T-helper 2 cell treated with Interferon-gamma antibody and Interleukin-4, amounts not matched to agents 5 μg/mL and 100 μg/mL, for 36 hours (primary cell): ENCODE measurements at places on chromosomes 3 and 15.

DNA sequence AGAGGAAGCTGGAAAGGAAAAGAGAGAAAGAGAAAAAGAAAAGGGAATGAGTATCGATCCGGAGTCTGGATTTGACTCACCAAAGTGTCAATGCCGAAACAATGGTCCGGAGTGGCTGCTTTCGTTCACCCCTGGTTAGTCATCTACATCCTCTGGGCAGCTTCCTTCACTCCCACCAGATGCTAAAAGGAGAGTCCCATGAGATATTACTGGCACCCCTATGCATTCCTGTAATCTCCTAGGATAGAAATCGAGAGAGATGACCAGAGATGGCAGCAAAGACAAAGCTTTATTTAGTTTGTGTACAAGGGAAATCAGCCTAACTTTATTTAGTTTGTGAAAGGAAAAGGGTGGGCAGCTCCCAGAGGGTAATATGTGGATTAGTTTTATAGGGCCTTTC lies 622.2 kb downstream of the ZPLD1 start:
- no peak for DNase-seq

GRCh38 chr15:57743424-57743823 lies 36.9 kb downstream of the POLR2M start:
- no peak for DNase-seq

GRCh38 chr15:74278207-74278606 lies 42.1 kb downstream of the CCDC33 start:
- DNase-seq = no peak

GRCh38 chr3:181510500-181510899 lies 201.2 kb upstream of the SOX2 start:
- DNase-seq = no peak

- no peak for DNase-seq
Measured at GRCh38 chr3:49173116-49173791, 1.9 kb downstream of the KLHDC8B start.

- DNase-seq = peak; percentile 7
Measured at GRCh38 chr3:187165144-187165543, 25.8 kb upstream of the RPL39L start.

GRCh38 chr3:134076851-134077250 lies 47.1 kb upstream of the SLCO2A1 start:
- DNase-seq = no peak

- no peak for DNase-seq
Measured at GRCh38 chr3:65070968-65071367, 383.2 kb upstream of the ADAMTS9 start.

GRCh38 chr3:105223815-105224214 lies 142.9 kb upstream of the ALCAM start:
- DNase-seq = no peak

DNA sequence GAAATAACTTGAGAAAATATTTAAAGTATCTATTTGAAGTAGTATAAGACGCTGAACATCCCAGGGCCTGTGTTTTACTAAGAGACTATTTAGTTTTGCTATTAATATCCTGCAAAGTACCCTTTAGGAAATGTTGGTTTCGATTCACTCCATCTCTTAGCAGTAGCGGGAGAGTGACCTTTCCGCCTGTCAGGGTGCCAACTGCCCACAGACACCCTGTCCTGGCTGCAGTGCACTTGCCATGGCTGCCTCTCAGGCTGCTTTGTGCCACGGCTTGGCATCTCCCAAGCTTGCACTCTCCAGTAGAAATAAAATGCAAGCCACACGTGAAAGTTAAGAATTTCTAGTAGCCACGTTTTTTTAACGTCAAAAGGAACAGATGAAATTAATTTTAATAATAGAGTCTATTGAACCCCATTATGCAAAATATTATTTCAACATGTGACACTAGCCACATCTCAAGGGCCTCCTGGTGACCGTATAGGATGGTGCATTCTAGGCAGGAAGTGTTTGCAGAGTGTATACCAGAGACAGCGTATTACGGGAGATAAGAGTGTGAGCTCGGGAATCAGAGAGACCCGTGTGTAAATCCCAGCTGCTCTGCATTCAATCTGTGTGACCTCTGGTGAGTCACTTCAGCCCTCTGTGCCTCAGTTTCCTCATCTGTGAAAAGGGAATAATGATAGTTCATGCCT lies 19.8 kb downstream of the ADAMTS9 start:
- no peak for DNase-seq

- no peak for DNase-seq
Measured at GRCh38 chr3:30268288-30268687, 338.1 kb upstream of the TGFBR2 start.

- no peak for DNase-seq
Measured at GRCh38 chr3:188497021-188497420, 343.1 kb downstream of the LPP start.

- DNase-seq = no peak
Measured at GRCh38 chr3:128416578-128417211, 50.0 kb downstream of the DNAJB8 start.

DNA sequence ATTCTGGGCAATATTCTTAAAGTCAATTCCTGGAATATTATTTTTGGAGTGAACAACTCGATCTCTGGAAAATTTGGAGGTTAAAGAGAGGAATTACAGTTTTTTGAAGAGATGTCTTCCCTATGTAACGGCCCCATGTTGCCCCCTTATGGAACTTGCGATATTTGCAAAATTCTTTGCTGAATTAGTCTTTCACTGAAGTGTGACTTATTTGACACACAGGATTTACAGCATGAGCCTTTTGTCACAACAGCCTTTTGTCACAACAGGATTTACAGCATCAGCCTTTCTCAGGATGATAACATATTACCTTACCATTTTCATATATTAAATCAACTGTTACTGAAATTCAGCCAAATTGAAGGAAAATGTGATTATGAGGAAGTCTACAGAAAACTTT lies 37.8 kb upstream of the SPTSSB start:
- no peak for DNase-seq

- no peak for DNase-seq
Measured at GRCh38 chr15:68732451-68732850, 88.2 kb downstream of the ANP32A start.

- peak; percentile 45 for DNase-seq
Measured at GRCh38 chr15:42921342-42921731, 759 bp upstream of the TTBK2 start.

DNA sequence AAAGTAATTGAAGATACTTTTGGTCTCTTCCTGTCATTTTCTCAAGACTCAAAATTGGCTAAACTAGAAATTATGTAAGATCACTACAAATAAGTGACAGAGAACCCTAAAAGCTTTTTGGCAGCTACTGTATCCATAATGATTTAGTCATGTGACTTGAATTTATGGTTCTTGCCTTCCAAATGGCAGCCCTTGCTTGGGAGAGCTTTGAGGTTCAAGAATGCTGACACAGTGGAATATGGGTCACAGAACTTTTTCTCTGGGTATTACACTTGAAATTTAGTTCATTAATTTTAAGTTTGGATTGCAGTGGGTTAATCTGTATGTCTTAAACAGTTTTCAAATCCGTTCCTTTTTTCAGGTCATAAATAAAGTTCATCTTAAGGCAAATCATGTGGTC lies 14.0 kb downstream of the LMLN start:
- no peak for DNase-seq

DNA sequence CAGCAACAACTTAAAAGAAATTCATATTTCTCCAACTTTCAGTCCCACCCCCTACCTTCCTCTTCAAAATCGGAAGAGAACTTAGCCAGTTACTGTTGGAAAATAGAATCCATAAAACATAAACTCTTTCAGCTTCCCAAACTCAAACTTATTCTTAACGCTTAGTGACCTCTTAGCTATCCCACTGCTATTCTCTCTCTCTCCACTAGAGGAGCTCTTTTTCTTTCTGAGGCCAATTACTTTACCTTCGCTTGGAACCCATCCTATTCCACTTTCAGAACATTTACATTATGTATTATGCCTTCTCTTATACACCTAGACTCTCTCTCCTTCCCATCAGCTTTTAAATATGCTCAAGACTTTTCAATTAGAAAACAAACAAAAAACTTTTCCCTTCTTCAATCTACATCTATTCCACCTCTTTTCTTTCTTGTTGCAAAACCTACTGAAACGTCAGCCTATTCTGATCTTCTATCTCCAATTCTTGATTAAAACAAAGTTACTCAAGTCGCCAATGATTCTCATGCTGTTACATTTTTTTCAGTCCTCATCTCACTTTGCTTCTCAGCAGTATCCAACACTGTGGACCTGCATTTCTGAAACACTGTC lies 13.4 kb upstream of the GHSR start:
- no peak for DNase-seq

- peak; percentile 10 for DNase-seq
Measured at GRCh38 chr15:45129651-45130129, at the start of the genes DUOX1 and DUOXA1. TSS of gene DUOX1 (plus strand) at chr15:45129994. CDS start at chr15:45131967, 1,973 bp downstream. TSS of gene DUOXA1 (minus strand) at chr15:45129879. CDS start at chr15:45123014, 6,865 bp downstream.

GRCh38 chr3:10550705-10551104 lies 45.3 kb upstream of the ATP2B2 start:
- DNase-seq = no peak

GRCh38 chr3:4565809-4566501 lies 72.8 kb downstream of the ITPR1 start:
- DNase-seq = no peak

GRCh38 chr3:193978030-193978429 lies 157.9 kb upstream of the HES1 start:
- no peak for DNase-seq

- no peak for DNase-seq
Measured at GRCh38 chr3:180092889-180093288, 56.2 kb upstream of the PEX5L start.

DNA sequence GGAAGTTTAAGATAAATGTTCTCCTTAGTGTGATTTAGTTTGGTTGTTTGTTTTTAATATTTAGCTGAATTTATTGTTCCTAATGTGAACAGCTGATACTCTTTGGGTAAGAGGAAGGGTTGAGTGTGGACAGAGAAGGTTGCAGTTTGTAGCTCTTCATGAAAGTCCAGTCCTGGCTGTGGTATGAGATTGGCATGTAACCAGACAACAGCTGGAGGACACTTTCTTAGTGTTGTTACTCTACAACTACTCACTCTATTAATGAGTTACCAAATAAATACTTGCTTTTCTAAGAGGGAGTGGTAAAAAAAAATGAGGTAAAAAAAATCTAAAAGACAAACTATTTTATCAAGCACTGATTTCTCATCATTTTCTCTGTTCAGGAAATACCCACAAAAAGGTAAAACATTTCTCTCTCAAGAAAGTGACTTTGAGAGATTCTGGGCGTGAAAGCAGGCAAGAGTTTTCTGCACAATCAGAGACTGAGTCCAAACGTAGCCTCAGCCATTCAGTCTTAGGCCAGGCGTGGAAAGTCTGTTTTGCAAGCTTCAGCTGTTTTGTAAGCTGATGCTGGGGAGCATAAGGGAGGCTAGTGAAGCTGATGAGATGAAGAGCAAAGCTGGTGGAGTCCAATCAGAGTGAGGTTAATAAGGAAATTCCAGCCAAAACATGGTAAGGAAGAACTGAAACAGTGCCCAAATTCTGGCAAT lies 138.5 kb upstream of the ARPP21 start:
- no peak for DNase-seq

DNA sequence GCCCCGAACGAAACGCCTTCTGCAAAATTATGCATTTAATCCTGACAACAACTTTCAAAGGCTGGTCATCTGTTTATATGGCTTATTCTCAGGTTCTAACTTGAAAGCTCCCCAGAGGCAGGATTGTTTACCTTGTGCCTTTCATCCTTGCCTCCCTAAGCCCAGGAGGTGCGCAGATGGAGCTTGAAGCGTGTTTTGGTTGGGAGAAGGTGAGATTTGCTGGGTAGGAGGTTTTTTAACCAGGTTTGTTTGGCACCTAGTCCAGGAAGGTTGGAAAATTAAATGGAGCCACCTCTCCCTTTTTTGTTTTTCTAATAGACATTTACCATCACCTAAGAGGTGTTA lies 675 bp downstream of the TSEN2 start:
- DNase-seq = no peak

DNA sequence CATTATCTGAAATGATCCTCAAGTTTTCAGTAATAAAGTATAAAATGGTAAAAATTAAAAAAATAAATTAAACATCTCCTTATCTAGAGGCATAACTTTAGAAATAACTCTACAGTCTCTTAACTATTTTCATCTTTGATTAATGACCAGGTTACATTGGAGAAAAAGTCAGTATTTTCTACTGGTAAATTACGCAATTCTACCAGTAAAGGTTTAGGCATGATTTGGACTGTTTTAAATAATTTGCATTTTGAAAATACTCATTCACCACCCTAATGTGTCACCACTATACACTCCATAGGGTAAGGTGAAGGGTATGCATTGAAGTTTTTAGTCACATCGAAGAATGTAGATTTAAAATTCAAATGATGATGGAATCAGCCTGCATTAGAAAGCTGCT lies 45.9 kb upstream of the BCHE start:
- DNase-seq = no peak

DNA sequence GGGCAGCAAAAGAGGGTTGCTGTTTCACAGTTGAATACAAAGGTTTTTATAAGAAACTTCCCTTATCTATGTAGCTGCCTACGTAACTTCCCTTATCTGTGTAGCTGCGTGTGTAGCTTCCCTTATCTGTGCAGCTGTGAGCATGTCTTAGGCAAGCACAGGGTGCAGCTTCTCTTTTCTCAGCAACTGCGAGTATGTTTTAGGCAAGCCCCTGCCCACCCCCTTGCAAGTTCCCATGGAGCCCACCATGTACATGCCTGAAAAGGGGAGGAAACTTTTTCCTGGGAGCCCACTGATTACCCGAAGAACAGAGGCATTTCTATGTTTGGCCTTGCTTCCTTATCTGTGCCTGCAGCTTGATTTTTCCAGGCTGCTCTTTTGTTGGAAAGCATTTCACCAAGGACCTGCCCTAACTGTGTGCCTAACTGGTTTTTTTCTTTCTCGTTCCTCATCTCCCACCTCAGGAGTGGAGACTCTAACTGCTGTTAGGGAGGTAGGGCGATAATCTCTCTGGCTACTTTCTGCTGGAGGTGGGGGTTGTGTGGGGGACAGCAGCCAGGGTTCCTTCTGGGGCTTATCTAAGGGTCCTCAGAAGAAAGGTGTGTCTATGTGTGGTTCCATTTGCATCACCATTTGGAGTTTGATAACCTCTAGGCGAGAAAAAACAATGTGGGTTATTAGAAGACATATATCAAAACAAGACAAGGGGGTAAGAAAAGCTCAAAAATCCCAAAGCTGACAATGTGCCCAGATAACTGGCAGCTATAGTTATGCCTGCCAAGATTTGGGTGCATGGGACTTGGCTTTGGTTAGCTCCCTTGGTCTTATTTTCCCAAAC lies 26.0 kb downstream of the SORD start:
- no peak for DNase-seq

GRCh38 chr3:127639173-127640041 lies 10.4 kb downstream of the PODXL2 start:
- no peak for DNase-seq

DNA sequence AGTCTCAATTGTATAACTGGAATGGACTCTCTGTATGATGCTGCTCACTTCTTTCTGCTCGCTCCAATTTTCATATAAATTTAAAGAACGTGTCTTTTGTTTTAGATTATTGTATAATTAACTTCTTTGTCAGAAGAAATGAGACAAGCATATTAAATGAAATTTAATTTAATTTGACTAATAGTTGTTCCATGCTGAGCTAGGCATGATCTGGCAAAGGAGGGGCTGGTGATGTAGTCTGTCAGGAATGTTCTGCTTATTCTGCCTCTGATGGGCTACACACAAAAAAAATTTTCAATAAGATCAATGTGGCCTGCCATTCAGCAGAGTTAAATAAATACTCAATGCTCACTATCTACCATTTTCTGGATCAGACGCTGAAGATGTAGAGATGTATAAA lies 208.4 kb upstream of the CD96 start:
- no peak for DNase-seq
